Activated CD8-positive, alpha-beta T cell treated with anti-CD3 and anti-CD28 coated beads, Interleukin-2, amount 10 ng/mL, durations not matched to agents 7 days and 5 days (primary cell): ENCODE measurements at places on chromosomes 5 and 9. TPM values are rescaled to one million over a fixed set of nuclear protein-coding genes. Genes with fewer than 3 reads are reported as not detected.
A peak's percentile ranks its signal among the peaks of the same experiment; 100 is the strongest.

DNA sequence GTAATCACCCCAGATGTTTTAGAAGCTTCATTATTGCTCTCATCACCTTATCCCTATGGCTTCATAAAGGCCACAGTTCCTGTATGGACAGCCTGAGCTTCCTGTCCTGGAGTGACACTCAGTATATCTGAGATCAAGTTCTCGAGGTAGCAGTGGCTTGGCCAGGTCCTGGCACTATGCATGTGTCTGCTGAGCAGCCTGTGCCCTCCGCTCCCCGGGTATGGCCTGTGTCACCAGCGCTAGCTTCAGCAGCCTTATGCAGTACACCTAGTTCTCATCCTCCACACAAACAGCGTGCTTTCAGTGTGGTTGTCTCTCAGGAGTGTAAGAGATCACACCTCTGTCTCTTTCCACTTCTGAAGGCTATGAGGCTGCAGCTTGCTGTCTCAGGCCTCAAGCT lies 514.7 kb downstream of the DIRAS2 start:
- H3K27me3 ChIP-seq = peaks cover 15% of the 10 kb centered on the region
- H3K27ac ChIP-seq = no peak overlapping the region
- DNase-seq = no peak
- no peak overlapping the region for H3K4me3 ChIP-seq

DNA sequence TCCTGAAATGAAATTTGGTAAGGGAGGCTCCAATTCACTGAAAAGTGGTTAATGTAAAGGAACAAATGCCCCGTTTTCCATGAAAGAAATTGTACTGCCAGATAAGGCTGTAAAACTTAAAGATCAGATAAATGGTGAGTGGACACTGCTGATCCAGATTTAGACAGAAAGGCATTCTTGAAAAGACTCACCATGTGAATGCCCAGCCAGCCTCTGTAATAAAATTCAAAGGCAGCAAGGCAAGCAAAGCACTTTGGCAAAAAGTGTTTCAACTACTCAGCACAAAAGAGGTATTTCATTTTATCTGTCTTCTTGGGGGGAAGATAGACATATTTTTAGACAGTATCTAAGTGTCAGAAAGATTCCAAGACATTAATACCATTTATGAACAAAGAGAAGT lies 133.6 kb downstream of the MLLT3 start:
- H3K36me3 ChIP-seq = peaks cover 11% of the 10 kb centered on the region
- H3K27ac ChIP-seq = no peak overlapping the region
- H3K4me3 ChIP-seq = no peak overlapping the region
- DNase-seq = no peak

DNA sequence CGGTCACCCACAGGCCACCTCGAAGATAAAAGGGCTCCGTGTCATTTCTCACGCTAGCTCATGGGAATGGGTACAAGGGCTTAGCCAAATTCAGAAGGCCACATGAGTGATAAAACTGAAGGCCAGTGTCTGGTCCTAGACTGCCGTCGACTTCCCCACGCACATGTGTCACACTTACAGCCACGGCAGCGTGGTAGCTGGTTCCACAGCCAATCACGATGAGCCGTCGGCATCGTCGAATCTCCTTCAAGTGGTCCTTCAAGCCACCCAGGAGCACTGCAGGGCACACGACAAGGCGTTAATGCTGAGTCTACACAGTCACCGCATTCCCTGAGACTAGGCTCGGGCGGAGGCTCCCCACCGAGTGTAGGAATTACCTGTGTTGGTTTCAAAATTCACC lies 24.7 kb upstream of the MAPK9 start:
- no peak overlapping the region for H3K27ac ChIP-seq
- DNase-seq = no peak
- no peaks in the 10 kb centered on the region for H3K4me1 ChIP-seq
- H3K27me3 ChIP-seq = no peaks in the 10 kb centered on the region

GRCh38 chr5:15483351-15484097 lies 16.5 kb upstream of the FBXL7 start:
- DNase-seq = no peak
- no peak overlapping the region for H3K27ac ChIP-seq
- no peaks in the 10 kb centered on the region for H3K4me1 ChIP-seq

DNA sequence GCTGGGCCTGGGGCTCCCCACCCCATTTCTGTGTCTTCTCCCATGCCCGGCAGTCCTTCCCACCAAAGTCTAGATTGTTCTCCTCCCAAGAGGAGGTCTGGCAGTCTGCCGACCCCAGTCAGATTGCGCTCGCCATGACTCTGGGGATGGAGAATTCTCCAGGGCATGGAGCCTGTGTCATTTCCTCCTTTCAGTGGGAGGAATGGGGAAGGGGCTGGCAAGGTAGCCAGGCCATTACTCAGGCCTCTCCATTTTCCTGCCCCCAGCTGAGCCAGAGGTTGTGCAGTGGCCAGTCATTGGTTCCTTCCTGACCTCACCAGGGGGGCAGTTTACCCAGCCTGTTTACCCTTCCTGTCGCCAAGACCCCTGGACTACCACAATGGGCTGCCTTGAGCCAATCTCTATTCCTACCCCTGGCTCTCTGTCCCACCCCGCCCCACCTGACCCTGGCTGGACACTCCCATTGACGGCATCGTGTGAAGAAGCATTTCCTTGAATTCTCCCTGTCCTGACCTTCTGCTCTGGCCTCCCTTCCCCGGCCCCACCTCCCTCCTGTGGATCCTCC lies 628 bp downstream of the SYNPO start:
- no peaks in the 10 kb centered on the region for H3K4me1 ChIP-seq
- no peak overlapping the region for H3K27ac ChIP-seq
- DNase-seq = no peak
- no peak overlapping the region for H3K4me3 ChIP-seq
- H3K27me3 ChIP-seq = peaks cover 10% of the 10 kb centered on the region

GRCh38 chr9:133256686-133257091 lies 18.3 kb downstream of the ABO start:
- H3K4me1 ChIP-seq = no peaks in the 10 kb centered on the region
- no peaks in the 10 kb centered on the region for H3K36me3 ChIP-seq
- H3K4me3 ChIP-seq = no peak overlapping the region

DNA sequence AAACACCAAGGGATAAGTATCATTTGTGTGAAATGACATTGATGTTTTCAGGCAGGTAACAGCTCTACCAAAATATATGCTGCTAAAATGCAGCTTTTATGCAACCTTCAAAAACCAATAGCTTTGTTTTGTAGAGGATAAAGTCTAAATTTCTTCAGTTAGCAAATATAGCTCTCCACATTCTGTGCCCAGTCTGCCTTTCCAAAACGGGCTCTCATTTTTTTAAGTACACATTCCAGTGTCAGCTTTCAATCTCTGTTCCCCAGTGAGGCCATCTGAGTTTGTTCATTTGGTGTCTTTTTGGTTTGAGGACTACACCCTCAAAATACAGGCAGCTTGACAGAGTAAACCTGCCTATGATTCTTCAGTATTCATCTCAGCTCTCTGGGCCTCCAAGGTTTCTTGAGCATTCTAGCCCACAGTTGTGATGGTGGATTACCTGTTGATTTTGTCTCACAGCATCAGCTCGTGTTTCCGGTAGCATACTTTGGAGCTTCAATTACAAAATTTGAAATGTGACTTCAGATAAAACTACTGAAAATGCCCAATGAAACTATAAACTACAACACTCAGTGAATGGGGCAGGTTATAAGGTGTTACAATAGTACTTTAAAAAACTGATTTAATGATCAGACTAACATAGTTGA lies 55.7 kb downstream of the NR3C1 start:
- no peak overlapping the region for H3K4me3 ChIP-seq
- DNase-seq = no peak
- no peaks in the 10 kb centered on the region for H3K27me3 ChIP-seq
- no peak overlapping the region for H3K27ac ChIP-seq
- peaks cover 31% of the 10 kb centered on the region for H3K4me1 ChIP-seq

DNA sequence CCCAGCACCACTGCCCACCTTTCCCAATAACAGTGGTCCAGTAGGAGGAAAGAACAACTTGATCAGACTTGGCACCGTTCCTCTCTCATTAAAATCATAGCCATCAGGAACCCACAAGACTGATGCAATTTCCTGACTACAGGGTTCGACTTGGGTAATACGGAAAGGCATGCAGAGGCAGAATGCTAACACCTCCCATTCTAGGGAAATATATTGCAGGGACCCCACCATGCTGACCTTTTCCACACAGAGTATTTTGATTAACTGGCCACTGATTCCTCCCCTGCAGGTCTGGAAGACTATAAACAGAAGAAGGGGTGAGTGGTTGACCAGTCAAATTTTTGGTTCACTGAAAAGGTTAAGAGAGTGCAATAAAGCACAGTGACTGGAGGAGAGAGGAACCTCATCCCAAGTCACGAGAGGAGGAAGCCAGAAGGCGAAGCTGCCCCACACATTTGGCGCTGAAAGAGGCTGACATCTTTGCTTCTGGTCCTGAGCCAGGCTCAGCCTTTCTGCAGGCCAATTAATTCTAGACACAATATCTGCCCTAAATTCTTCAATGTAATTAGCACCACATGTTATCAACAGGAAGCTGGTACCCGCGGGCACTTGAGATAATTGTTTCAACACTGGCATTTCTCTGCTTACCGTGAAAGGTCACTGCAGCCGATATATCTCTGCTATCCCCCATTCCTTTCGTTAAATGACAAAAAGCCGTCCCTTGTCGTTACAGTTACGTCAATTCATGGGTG lies 64.7 kb upstream of the SPOCK1 start:
- no peak overlapping the region for H3K27ac ChIP-seq
- no peak for DNase-seq
- H3K36me3 ChIP-seq = no peaks in the 10 kb centered on the region
- H3K4me3 ChIP-seq = no peak overlapping the region
- peaks cover 15% of the 10 kb centered on the region for H3K27me3 ChIP-seq
- peaks cover 15% of the 10 kb centered on the region for H3K4me1 ChIP-seq

DNA sequence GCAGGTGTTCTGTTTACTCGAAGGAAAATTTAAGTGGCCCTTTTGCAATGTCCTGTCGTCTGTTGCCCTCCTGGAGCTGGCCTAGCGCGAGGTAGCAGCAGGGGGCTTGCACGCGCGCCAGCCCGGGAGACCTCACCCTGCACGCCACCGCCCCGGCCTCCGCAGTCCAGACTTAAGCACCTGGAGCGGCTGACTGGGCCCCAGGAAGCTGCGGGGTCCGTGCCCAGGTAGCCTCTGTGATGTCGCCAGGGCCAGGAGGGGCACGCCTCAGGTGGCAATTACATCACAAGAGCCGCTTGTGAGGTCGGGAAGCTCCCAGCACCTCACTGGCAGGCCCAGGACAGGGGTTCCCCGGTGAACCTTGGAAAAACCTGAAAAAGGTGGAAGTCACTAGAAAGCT lies at the start of gene SAXO1:
TSS of gene SAXO1 (minus strand) at position 195 of the 400 bp plus-strand sequence. CDS start 301 bp downstream, outside the sequence.
- no peak within 1 kb of the TSS for H3K4me3 ChIP-seq
- H3K27me3 ChIP-seq = no peaks in the 10 kb centered on the region
- H3K4me1 ChIP-seq = no peaks in the 10 kb centered on the region
- H3K36me3 ChIP-seq = no peaks in the 10 kb centered on the region
- H3K27ac ChIP-seq = no peak within 1 kb of the TSS
- no peak for DNase-seq

- H3K4me1 ChIP-seq = no peaks in the 10 kb centered on the region
- no peaks in the 10 kb centered on the region for H3K27me3 ChIP-seq
- no peak overlapping the region for H3K4me3 ChIP-seq
- H3K27ac ChIP-seq = no peak overlapping the region
Observed at GRCh38 chr9:16640649-16641048, 229.8 kb downstream of the BNC2 start.

- no peaks in the 10 kb centered on the region for H3K27me3 ChIP-seq
- H3K36me3 ChIP-seq = no peaks in the 10 kb centered on the region
- no peak for DNase-seq
- peak overlapping the region; percentile 80 for H3K27ac ChIP-seq
Observed at GRCh38 chr9:93597871-93598646, 21.7 kb downstream of the PHF2 start.

DNA sequence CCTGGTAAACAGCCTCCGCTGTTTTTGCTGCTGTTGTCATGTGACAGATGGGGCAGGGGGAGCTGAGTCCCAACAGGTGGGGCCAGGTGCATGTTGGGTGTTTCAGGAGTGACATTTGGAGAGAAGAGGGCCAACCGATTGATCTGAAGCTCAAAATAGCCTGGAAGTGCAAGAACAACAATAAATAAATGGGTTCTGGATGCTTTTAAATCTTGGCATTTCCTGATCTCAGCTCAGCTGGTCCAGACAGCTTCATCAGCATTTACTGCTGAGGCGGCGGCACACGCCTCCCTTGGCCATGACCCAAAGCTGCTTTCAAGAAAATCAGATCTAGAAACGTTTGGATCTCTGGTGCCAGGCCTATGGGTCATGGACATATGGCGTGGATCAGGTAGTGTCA lies 70.5 kb downstream of the PPARGC1B start:
- no peak overlapping the region for H3K4me3 ChIP-seq
- H3K27me3 ChIP-seq = no peaks in the 10 kb centered on the region
- H3K27ac ChIP-seq = no peak overlapping the region
- DNase-seq = no peak
- no peaks in the 10 kb centered on the region for H3K36me3 ChIP-seq

- H3K27me3 ChIP-seq = no peaks in the 10 kb centered on the region
- no peaks in the 10 kb centered on the region for H3K36me3 ChIP-seq
- no peak for DNase-seq
- no peaks in the 10 kb centered on the region for H3K4me1 ChIP-seq
Observed at GRCh38 chr5:180399401-180400215, 46.5 kb upstream of the GFPT2 start.

GRCh38 chr5:31464081-31464480 lies 67.8 kb downstream of the DROSHA start:
- no peaks in the 10 kb centered on the region for H3K4me1 ChIP-seq
- DNase-seq = no peak
- no peak overlapping the region for H3K4me3 ChIP-seq
- peaks cover 86% of the 10 kb centered on the region for H3K36me3 ChIP-seq
- no peaks in the 10 kb centered on the region for H3K27me3 ChIP-seq

GRCh38 chr5:120014535-120014934 lies 385.2 kb downstream of the FAM170A start:
- H3K4me1 ChIP-seq = no peaks in the 10 kb centered on the region
- no peaks in the 10 kb centered on the region for H3K36me3 ChIP-seq
- DNase-seq = no peak
- no peak overlapping the region for H3K27ac ChIP-seq
- H3K27me3 ChIP-seq = no peaks in the 10 kb centered on the region
- no peak overlapping the region for H3K4me3 ChIP-seq

GRCh38 chr5:130337179-130337888 lies 433.1 kb downstream of the CHSY3 start:
- no peaks in the 10 kb centered on the region for H3K36me3 ChIP-seq
- DNase-seq = no peak
- H3K27me3 ChIP-seq = no peaks in the 10 kb centered on the region
- H3K4me3 ChIP-seq = no peak overlapping the region
- H3K4me1 ChIP-seq = no peaks in the 10 kb centered on the region
- H3K27ac ChIP-seq = no peak overlapping the region

Gene NPR3
- not detected for total RNA-seq

Gene IL3
- not detected for total RNA-seq

Gene CCDC187
- total RNA-seq = not detected

Gene N4BP3
- 5.9 TPM for total RNA-seq

Gene DBH
- total RNA-seq = not detected

Gene ADAMTSL1
- not detected for total RNA-seq

Gene EFNA5
- not detected for total RNA-seq

Gene MAML1
- total RNA-seq = 28.9 TPM

Gene CA9
- 1.3 TPM for total RNA-seq

Gene FOXD4L5
- 0.16 TPM for total RNA-seq

Gene PCDHB11
- not detected for total RNA-seq

Gene ZNG1F
- total RNA-seq = 11.6 TPM

Gene LHX6
- total RNA-seq = not detected
